Dorsolateral prefrontal cortex (tissue), 122 donors: ENCODE measurements at places on chromosomes 1 and 21.

DNA sequence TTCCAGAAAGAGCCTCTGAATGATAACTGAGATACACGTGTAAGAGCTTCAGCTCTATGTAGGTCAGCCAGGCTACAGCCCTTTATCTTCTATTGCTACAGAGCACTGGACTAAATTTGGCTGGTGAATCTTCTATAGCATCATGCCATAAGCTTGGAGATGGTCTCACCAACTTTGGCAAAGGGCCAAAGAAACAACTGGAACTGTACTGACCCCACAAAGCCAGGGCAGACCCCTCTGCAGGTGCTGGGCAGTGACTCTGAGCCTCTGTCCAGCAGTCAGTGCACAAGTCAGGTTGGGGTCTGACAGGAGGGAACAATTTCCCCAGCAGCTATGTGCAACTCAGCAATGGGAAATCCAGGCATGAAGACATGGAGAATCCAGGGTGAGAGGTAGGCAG is 57.8 kb upstream of the NFASC start:
- no peak for DNase-seq

DNA sequence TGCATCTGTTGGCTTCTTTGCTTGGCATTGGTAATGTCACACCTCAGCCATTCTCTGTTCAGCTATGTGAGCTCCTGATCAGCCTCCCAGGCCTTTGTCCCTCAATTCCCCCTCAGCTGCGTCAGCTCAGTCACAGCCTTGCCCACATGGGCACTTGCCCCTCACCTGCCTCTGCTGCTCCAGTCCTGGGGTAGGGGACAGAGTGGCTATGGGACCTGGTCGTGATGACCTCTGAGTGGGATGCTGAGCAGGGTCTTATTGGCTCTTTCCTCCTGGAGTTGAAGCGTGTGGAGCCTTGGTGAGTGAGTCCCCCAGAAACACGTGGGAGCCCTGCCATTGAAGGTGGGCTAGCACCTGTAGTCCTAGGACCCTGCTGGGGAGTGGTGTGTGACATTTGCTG is 61.4 kb upstream of the TLR5 start:
- no peak for DNase-seq

DNA sequence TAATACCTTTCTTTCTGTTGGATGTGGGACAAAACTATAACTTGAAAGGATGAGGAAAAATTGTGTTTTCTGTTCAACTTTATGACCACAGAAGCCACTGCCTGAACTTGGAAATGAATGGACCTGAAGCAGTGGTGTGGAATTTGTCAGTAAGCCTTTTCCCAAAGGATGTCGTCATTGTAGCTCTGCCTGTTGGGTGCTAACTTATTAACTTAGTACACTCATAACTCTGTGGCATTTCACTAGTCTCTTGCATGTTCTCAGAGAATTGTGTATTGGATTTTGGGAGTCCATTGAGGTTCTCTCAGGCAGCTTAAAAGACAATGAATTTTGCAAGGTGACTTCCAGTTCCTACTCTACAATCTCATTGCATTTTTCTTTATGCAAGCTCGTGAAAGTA is 49.6 kb downstream of the KCNK2 start:
- DNase-seq, result no peak

GRCh38 chr1:150961756-150962155 is 12.9 kb downstream of the CERS2 start:
- no peak for DNase-seq

DNA sequence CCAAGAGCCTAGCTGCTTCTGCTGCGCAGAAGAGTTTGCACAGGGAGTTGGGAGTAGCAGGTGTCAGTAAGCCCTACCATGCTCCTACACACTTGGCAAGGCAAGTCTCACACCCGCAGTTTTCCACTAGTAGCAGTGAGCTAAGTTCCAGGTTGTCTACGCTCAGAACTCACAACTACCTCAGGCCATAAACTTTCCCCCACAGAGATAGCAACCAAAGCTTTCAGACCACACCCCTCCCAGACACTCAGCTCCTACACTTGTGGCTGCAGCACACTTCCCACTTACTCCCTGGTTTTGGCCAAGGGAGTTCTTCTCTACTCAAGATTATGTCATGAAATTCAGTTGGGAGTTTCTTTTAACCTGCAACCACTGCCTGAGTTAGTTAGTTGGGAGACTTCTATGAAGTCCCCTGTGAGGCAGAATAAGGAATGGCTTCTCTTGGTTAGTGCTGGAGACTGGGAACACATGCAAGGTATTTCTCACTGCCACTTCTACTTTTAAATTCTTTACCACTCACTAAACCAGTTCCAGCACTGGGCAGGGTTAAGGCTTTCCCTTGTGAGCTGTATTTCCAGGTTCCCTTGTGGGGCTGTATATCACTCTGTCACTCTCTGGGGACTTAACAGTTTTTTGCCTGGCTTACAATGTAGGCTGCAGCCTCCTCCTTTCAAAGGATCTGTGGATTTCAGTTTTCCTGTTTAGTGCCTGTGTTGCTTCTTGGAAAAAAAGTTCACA is 18.3 kb upstream of the MAB21L3 start:
- DNase-seq, result no peak

GRCh38 chr1:24481101-24481500 is 21.5 kb upstream of the RCAN3 start:
- no peak for DNase-seq

DNA sequence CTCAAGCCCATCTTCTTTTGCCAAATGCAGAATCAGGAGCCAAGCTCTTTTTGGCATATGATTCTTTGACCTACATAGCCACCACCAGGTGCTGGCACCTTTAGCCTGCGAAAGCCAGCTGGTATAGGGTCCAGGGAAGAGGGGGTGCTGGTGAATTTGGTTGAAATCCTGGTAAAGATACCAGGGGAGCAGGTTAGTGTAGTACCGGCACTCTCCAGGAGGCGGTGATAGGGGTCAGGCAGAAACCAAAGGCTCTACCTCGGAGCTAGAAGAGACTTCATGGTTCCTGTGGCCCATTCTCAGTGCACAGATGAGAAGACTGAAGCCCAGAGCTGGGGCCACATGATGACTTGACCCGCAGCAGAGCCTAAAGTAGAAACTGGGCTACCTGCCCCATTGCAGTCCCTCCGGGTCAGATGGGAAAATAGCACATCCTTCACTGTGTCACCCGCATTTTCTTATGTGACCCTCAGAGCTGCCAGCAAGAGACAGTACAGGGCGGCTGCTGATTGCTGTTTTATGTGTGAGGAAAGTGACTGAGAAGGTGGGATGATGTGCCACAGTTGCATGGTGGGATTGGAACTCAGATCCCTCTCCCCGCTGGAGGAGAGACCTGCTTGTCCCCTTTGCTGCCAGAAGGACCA is 36.0 kb upstream of the IL19 start:
- DNase-seq, result no peak

- DNase-seq, result no peak
Measured at GRCh38 chr1:30652152-30652841, 71.1 kb downstream of the MATN1 start.

GRCh38 chr1:180927841-180928240 is 15.1 kb downstream of the KIAA1614 start:
- DNase-seq, result no peak

- DNase-seq, result no peak
Measured at GRCh38 chr1:1314237-1314586, 5.8 kb downstream of the PUSL1 start.

- DNase-seq, result no peak
Measured at GRCh38 chr1:88655685-88656299, 28.3 kb upstream of the PKN2 start.

GRCh38 chr21:41207401-41208375 is 39.7 kb downstream of the BACE2 start:
- DNase-seq, result no peak

DNA sequence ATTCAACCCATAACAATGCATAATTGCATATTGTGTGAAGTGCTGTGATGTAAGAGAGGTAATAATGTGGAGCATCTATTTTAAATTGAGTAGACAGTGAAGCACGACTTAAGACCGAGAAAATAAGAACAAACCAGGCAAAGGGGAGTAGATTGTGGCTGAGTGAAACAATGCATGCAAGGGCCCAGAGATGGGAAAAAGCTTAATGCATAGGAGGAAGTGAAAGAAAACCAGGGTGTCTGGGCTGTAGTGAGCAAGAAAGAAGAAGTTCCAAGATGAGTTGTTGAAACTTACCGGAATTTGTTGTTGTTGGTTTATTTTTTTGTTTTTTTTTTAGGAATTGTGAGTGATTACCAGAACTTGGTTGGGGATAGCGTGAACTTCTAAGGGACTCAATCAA is 104.7 kb downstream of the SNX7 start:
- DNase-seq, result no peak

DNA sequence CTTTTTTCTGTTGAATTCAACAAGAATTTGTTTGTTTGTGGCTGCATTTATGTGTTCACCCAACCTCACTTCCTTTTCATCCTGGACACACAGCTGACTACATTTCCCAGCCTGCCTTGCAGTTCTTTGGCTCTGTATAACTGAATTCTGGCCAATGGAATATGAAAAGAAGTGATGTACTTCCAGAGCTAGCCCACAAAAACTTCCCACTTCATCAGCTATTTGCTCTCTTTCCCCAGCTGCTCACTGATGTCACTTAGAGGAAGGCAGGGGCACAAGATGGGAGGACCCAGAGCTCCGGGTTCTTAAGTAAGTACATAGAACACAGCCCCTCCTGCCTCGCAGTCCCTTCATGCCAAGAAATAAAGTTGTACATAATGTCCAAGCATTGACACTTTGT is 235.0 kb upstream of the FGGY start:
- DNase-seq, result no peak

- DNase-seq, result no peak
Measured at GRCh38 chr1:145871994-145872924, 13.4 kb upstream of the PIAS3 start.

- no peak for DNase-seq
Measured at GRCh38 chr1:228100822-228101613, 2.1 kb downstream of the C1orf35 start.

DNA sequence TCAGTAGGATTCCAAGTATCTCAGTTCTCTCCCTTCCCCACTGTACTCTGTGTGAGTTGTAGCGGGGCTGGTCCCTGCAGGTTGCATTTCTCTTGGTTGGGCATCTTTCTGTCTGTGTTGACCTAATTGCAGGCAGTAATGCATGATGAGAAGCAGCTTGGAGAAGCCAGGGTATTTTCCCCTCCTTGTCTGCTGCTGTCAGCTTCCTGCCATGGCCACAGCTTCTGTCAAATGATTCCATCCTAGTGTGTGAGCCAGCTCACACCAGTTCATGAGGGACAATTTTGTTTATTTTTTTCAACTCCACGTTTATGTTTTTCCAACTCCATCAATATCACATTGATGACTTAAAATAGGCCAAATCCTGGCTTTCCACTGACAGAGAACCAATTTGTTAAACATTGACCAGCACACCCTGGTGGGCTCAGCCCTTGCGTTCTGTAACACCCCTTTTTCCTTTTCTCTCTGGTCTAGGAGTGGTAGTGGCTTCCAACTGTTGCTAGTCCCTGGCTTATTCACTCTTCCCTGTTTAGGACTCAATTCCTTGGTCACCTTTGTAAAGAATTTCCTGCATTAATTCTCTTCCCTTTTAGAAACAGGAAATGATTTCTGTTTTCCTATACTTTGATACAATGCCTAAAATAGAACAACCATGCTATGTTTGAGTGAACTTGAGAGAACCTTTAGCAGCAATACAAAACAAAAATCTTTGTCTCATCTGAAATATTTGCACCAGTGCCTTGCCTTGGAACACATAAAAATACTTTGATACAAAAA is 44.9 kb upstream of the APOBEC4 start:
- DNase-seq, result no peak

DNA sequence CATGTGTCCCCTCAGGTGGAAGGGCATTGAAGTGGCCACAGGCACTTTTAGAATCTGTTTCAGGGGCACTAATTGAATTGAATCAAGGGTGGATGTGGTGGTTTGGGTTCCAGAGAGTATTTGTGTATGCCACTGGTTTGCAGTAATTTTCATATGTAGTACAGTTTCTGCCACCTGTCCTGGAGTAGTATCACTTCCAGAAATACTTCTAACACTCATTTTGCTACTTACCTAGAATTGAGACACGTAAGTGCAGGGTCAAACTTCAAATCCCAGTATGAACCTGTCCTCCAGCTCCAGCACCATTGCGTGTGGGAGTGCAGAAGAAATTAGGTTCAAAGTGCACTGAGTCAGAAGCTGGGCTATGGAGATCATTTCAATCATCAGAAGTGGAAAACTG is 26.8 kb downstream of the RSPH1 start:
- DNase-seq, result no peak

DNA sequence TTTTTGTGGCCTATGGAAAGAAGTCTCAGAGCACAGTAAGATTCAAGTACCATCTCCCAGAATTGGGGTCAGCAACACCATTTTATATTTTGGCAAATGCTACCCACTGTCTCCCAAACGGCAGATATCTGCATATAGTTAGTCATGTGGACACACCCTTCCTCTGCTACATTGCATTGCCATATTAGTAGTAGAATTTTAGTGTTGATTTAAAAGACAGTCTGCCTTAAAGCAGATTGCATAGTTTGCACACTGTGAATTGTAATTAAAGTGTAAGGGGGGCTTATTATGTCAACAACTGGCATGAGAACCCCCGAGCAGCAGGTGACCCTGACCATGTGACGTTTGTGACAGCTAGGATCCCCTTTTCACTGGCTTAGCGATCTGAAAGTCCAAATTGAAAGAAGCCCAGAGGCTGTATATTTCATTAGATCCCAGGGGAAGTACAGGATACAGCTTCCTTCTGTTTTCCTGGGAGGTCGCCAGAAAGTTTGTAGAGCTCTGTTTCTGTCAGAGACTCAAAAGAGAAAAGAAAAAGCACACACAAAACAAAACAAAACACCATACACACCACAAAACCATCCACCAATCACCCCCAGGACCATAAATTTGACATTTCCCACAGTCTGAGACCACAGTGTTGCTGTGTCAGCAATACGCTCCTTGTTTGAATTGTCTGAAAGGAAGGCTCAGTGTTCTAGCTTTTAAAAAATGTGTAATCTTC is 172.4 kb downstream of the NFIA start:
- DNase-seq, result no peak

GRCh38 chr1:247487057-247487456 is 29.2 kb upstream of the OR2B11 start:
- peak; percentile 18 for DNase-seq

GRCh38 chr1:207194197-207194596 is 90.2 kb downstream of the C4BPA start:
- DNase-seq, result no peak

DNA sequence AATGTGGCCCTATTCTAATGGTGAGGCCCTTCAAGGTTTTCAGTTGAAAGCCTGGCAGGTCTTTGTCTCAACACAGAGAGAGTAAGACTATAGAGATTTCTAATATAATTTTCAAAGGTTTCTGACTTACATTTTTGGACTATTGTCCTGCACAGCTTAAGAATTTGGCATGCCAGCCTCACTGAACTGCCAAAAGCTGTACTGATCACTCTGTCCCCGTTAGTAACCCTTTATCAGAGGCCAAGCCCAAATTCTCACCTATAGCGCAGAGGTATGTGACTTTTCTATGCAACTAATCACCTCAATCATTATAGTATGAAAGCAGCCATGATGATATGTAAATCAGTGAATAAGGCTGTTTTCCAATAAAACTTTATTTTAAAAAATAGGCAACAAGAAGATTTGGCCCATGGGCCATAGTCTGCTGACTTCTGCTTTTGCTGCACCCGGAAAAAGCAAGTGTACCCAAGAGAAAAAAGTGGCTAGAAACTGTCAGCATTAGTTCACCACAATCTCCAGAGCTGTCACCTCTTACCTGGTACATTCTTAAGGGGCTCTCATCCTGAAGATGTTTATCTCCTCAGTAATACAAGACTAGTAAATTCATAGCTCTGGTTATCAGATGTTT is 85.4 kb downstream of the PIGK start:
- DNase-seq, result no peak
